ENCODE measurements at places on chromosomes 11 and 22.

DNA sequence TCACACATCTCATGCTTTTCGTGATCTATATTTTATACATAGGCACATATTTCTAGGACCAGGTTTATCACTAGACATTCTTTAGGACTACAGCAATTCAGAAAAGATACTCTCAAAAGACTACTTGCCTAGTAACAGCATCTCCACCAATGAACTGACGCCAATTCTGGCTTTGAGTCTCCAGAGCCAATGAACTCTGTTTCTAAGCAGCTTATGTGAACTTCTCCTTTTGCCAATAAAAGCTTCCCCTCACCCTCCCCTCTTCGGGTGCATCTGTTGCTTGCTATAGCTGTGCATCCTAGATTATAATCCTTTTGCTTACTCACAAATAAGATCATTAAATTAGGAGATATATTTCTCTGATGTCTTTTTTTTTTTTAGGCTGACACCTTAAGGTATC lies 11.4 kb upstream of the ANKK1 start:
- DNase-seq, result no peak

GRCh38 chr11:75659836-75660235 lies 9.0 kb downstream of the MAP6 start:
- no peak for DNase-seq

- DNase-seq, result no peak
Observed at GRCh38 chr22:49263101-49263500, 564.6 kb downstream of the BRD1 start.

DNA sequence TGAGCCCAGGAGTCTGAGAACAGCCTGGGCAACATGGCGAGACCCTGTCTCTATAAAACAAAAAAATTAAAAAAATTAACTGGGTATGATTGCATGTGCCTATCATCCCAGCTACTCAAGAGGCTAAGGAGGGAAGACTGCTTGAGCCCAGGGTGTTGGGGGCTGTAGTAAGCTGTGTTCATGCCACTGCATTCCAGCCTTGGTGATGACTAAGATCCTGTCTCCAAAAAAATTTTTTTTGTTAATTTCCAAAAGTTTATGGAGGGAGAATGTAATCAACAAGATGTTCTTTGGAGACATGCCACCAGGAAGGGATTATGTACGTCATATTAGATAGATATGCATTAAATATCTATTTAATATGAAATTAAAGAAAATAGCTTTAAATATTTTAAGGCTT lies 267.5 kb downstream of the SBF2 start:
- no peak for DNase-seq

GRCh38 chr11:877565-877964 lies 33.0 kb downstream of the CHID1 start:
- DNase-seq, result no peak
